ENCODE measurements at places on chromosomes 11 and 22.

- no peak for DNase-seq
Measured at GRCh38 chr22:50306753-50307749, at the start of gene PLXNB2. Gene PLXNB2, minus strand, starts transcription at chr22:50307646. Its CDS starts 17,062 bp downstream, at chr22:50290584.

GRCh38 chr11:32436751-32437494, 1.6 kb upstream of the WT1 start:
- no peak for DNase-seq

DNA sequence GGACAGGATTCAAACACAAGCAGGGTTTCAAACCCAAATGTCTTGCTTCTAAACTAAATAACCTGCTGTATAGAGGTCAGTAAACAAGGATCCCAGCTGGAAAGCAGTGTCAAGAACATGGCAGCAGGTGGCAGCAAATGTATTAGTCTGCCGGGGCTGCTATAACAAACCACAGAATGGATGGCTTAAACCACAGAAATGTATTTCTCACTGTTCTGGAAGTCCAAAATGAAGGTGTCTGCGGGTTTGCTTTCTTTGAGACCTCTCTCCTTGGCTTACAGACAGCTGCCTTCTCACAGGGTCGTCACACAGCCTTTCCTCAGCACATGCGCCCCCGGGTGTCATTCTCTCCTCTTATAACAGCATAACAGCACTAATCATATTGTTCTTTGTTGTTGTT, 65.1 kb upstream of the LRRC55 start:
- DNase-seq = no peak

DNA sequence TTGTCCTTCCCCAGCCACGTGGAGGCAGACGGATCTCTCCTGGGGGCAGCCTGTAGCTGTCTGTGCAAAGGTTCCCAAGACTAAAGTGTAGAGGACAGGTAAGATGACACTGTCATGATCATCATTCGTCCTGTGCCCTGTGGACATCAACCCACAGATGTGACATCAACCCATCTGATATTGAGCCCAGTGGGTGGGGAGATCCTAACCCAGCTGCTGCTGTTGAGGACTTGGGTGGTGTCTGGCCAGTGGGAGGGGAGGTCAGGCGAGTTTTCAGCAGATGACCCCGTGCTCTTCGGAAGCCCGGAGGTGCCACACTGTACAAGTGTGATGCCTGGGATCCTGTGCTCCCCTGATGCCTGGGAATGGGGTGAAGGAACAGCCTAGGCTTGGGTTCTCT, 1.2 kb upstream of the GAL start:
- no peak for DNase-seq

DNA sequence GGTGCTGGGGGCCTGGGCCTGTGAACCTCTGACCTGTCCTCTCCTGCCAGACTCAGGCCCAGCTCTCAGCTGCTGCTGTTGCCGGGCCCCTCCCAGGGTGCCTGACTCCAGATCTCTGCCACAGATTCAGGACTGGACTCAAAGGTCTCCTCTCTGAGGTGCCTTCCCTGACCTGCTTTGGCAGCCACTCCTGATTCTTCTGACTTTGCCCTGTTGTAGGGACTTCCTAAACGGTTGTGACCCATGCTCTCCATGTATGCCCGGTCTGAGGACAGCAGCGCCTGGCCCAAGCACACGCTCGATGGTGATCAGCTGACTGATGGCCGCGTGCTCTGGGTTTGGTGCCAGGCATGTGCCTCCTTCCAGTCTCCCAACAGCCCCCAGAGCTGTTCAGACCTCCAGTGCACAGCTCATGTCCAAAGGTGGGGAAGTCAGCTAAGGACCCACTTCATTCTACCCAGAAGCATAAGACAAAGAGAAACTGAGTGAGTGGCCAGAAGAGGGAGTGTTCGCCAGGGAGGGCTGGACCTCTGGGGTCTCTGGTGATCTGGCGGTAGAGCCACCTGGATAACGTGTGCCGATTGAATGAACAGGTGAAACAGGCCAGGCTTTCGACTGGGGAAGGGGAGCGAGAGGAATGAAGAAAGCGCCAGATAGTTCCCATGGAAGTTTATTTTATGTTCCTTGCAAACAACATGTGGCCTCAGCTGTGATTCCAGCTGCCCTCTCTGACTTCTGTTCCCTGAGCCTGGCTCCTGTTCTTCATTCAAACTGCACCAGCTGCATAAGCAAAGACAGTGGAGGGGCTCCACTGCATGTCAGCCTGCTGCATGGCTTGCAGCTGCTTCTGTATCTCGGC, 8.1 kb upstream of the TOP3B start:
- no peak for DNase-seq

DNA sequence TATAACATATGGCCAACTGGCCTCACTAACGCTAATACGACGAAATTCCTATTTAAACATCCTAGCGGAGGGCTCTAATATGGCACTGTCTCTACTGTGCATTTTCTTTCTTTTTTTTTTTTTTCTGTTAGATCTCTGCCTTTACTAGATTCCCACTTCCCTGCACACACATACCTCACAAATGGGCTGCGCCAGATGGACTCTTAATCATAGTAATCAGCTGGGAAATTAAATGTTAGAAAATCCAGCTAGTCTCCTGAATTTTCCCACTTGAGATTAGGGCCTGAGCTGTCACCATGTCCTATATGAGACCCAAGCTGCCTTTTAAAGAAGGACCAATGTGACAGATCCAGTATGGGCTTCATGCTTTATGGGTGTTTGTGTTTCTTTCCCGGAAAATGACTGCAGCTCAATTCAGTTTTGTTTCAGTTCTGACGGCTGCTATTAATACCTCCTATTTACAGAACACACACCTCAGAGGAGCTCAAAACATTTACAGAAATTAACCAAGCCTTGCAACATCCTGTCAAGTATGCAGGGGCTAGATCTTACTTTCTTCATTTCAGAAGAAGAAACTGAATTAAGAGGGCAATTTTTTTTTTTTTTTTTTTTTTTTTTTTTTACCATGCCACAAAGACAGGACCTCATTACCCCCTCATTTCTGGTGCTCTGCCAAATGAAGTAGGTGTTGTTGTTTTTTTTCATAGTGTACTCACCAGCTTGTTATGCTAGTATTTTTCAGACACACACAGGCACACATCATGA, 49.8 kb upstream of the BLID start:
- DNase-seq = no peak

DNA sequence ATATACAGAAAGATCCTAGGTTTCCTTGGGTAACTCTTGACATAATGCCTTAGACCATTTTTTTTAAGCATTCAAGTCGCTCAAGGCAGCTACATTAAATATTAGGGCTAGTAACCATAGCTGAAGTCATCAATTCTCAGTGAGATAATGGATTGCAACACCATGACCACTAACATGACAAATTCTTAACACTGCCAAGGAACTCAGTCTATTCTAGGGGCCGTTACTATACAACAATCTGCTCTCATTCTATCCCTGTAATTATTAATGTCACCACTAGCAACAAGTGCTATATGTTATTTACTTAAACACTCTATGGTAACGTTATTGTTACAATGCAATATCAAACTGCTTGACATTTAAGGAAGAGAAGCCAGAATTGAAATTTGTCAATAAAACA, 3.2 kb upstream of the STK33 start:
- no peak for DNase-seq

DNA sequence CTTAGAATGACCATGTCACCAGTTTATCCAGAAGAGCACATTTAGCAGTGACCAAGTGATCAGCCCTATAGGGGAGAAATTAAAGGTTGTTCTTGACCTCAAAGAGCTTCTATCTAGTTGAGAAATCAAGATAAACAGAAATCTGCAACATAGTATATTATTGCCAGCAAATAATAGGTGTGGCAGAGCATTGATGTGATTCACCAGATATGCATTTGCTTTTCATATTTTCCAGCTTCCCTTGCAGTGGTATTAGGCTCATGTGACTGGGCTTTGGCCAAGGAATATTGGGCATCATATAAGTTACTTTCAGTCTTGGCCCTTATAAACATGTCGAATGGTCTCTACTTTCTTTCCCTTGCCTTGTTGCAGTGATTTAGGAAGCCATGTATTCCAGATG, 34.5 kb downstream of the COMMD9 start:
- no peak for DNase-seq

- no peak for DNase-seq
Measured at GRCh38 chr11:128519338-128519737, 68.0 kb downstream of the ETS1 start.

GRCh38 chr11:66004186-66004585, 1.9 kb downstream of the BANF1 start:
- no peak for DNase-seq

DNA sequence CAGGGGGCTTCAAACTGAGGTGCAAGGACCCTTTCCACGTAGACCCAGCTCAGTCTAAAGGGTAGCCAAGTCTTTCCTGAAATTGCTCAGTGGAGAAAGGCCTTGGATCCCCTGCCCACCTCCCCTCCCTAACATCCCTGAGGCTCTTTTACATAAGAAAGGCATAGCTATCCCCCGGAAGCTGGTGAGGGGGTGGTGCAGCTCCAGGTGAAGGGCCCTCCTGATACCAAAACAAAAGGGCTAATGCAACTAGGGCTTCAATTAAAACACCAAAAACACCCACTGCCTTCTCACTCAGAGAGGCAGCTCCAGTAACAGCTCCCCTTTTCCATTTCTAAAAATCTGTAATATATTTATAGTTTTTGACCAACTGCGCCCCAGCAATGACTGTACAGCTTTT, 5.8 kb downstream of the SHANK2 start:
- no peak for DNase-seq

GRCh38 chr22:46992121-46992731, 229.8 kb downstream of the TBC1D22A start:
- no peak for DNase-seq

- no peak for DNase-seq
Measured at GRCh38 chr22:47929646-47930185, 1167.3 kb downstream of the TBC1D22A start.

GRCh38 chr11:16392616-16393015, 36.3 kb upstream of the SOX6 start:
- no peak for DNase-seq

DNA sequence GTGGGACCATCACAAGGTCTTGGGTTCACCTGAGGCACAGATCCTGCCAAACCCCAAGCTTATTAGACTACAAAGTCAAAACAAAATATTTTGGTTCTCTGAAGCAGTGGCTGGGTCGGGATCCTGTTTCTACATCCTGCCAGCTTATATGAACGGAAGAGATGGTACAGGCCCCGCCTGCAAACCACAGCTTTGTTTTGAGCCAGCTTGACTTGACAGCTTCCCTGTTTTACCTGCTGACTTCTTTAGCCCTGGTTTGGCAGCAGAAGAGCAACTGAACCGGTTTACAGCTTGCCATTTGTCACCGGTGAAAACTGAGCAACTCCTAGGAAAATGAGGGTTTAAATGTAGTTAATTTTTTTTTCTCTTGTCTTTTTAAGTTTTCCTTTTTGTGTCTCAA, 11.4 kb downstream of the PACS1 start:
- DNase-seq = peak; percentile 88

GRCh38 chr11:47160753-47161133, 15.9 kb downstream of the ARFGAP2 start:
- no peak for DNase-seq

- DNase-seq = no peak
Measured at GRCh38 chr22:50308597-50308935, 1.1 kb upstream of the PLXNB2 start.

- no peak for DNase-seq
Measured at GRCh38 chr22:23520863-23521440, 59.1 kb downstream of the IGLL1 start.
